Activated naive CD8-positive, alpha-beta T cell treated with anti-CD3 and anti-CD28 coated beads, Interleukin-2, amount 10 ng/mL, durations not matched to agents 7 days and 5 days (primary cell): ENCODE measurements at places on chromosomes 11 and 22.
A peak's percentile ranks its signal among the peaks of the same experiment; 100 is the strongest.

DNA sequence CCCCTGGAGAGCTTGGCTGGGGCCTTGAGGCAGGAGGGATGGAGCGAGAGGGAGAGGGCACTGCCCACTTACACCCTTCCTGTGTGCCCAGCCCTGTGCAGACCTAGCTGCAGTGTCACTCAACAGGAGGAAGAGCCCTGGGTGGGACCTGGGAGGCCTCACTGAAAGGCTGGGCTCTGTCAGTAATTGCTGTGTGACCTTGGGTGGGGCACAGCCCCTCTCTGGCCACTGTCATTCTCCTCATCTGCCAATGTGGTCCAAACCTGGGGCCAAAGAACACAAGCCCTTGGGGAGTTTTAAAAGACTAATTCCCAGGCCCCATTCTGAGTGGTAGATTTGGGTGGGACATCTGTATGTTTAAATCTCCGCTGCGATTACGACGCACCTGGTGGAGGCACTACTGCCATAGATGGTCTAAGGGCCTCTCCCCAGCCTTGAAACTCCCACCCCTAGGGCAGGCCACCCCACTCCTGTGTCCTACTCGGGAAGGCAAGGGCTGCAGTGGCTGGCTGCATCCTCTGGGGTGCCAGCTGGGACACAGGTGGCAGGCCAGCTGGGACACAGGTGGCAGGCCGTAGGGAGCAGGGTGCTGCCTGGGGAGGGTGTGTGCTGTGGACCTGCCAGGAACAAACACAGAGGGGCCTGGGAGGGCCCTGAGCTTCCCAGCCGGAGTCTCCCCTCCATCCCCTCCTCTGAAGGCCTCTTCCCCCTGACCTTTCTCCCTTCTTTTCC lies 12.3 kb upstream of the SOX10 start:
- DNase-seq = no peak

DNA sequence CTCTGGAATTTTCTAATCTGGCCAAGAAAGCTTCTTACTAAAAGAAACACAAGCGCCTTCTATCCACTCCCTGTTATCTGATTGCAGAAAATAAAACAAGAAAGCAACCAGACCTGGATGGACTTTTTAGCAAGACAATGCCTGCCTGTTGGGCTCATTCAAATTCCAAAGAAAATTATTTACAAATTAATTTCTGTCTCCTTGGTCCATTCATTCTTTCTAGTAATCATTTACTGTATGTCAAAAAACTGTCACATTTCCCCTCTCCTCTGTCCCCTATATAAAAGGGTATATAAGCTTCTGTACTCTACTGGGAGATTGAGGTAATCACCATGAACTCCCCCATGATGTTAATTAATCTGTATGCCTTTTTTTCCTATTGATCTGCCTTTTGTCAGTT lies 279.9 kb downstream of the DLG2 start:
- DNase-seq = no peak

GRCh38 chr11:117179048-117179999 lies 781 bp downstream of the SIDT2 start:
- peak; percentile 75 for DNase-seq

- no peak for DNase-seq
These were observed 860.4 kb downstream of the OPCML start for GRCh38 chr11:132671851-132672370.

DNA sequence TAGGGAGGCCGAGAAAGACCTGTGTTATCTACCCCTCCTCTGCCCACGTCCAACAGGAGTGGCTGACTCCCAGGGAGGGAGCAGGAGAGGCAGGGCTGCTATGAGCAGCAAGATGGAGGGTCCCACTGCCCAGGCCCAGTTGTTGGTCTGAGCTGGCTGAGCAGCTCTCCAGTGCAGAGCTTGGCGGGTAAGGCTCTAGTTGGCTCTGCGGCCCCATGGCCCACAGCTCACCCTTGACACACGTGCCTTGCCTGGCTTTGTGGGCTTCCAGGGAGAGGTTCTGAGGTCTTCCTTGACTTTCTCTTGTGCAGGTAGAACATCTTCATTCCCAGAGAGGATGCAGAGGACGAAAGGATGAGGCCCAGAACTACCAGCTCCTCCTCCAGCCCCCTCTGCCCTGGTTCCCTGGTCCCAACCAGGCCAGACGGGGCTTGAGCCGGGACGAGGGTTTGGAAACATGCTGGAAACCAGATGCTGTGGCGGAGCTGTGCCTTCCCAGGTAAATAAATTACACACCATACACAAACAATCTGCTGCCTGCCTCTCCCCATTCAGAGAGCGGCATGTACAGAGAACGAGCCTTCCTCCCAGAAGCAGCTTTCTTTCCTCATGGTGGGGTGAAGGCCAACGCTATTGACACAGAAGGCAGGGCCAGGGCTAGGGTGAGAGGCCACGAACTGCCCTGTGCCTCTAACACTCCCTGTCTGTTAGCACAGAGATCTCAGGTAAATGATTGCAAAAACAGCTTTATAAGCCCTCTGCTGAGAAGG lies 48.1 kb downstream of the DSCAML1 start:
- DNase-seq = no peak

DNA sequence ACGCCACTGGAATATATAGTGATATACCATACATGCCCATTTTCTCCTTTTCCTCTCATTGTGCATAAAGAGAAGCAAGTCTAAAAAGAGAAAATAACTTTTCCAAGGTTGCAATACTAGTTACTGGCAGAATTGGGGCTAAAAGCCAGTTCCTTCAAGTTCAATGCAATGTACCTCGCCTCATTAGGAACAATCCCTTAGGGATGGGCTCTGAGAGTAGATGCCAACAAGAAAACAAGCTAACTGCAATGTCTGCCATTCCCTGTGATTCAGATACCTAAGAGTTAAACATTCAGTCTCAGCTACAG lies 114.3 kb downstream of the RBFOX2 start:
- no peak for DNase-seq

- DNase-seq = no peak
These were observed 761 bp upstream of the NXF1 start for GRCh38 chr11:62805961-62806441.

DNA sequence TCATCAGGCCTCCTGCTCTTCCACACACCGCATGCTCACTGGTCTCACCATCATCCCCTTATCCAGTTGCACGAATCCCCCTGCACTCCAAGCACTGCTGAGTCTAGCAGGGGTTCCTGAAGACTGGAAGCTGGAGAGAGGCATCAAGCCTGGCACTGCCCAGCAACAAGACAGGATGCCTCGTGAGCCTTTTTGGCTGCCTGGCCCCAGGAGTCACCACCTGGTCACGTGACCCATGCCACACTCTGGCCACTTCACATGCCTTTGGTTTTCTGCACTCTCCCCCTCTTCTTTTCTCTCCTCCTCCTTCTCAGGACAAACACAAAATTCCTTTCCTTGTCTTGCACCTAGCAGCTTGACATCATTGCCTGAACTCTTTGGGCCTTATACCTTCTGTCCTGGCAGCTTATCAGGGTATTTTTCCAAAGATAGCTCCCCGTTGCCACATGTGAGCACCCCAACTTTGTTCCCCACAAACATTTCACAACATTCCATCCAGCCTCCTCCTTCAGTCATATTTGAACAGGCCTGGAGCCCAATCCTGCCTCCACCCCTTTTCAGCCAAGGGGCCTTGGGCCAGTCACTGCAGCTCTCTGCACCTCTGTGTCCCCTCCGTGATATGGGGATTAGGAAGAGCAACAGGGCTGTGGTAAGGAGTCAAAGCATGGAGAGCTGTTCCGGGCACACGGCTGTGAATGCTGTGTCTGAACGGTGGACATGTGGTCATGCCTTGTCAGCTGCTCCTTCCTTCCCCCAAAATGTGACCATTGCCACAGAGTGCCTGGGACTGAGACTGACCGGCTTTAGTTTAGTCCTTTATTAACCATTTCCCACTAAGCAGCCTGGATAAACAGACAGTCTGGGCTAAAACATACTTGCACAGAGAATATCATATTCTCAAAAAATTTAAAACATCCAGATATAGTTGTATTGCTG lies 2.8 kb upstream of the PACSIN2 start:
- no peak for DNase-seq

DNA sequence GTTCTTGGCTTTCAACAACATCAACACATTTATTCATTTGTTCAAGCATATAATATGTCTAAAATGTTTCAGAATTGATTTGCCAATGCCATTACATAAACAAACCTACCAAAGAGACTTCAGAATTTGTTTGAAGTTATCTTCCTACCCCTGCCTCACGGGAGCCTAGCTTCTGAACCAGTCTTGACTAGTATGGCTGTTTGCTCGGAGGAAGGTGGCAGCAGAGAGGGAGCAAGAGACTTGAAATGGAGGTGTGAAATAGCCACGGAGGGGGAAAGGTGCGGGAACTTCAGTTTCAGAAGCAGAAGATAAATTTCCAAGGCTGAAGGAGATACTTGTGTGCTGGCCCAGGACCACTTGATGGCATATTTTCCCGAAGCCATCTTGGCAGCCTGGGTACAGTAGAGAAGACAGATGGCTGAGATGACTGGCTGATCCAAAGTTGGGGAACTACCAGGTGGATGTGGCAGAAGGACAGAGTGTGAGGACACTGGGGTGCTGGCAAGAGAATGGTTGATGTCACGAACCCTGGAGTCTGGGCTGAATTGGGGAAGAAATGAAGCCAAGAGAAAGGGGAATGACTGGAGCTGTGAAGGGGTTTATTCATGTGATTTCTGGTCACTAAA lies 14.0 kb upstream of the MTCH2 start:
- DNase-seq = no peak
